ENCODE measurements at places on chromosomes 7 and 10.

DNA sequence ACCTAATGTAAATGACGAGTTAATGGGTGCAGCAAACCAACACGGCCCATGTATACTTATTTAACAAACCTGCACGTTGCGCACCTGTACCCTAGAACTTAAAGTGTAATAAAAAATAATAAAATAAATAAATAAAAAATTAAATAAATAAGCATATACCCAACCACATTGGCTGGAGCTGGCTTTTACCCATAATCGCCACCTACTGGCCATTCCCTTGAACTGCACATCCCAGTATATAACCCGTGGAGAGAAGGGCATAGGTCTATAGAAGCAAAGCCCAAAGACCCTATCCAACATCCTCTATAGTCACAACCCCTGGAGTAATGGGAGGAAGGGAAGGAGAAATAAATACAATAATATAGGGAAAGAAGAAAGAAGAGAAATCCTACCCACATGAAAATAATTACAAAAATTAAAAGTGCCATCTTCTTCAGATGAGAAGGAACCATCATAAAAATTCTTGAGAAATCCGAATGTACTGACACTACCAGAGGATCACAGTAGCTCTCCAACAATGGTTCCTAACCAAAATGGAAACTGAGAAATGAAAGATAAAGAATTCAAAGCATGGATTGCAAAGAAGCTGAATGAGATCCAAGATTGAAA, 65.6 kb downstream of the TWIST1 start:
- DNase-seq = peak; percentile 3

- no peak for DNase-seq
These were observed 195.3 kb downstream of the ZNF438 start for GRCh38 chr10:30836406-30836805.

DNA sequence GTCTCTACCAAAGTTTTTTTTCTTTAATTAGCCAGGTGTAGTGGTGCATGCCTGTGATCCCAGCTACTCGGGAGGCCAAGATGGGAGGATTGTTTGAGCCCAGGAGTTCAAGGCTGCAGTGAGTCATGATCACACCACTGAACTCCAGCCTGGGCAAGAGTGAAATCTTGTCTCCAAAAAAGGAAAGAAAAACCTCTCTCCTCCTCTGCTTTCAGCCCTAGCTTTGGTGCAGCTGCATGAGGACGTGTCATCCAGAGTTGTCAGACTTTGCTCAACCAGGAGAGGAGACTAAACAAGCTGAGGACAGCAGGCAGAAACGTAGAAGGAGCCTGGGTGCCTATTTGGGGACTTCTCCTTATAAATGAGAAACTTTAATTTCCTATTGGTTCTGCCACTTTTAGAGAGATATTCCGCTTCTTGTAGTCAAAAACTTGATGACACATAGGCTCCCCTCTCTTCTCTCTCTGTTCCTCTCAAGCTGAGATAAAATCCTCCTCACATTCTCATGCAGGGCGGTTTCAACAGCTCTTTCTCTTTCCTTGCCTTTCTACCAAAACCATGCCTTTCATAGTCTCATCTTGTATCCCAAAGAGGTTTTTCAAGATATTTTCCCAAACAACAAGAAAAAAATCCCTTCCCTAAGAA, 205.4 kb downstream of the ARHGAP12 start:
- DNase-seq = no peak

DNA sequence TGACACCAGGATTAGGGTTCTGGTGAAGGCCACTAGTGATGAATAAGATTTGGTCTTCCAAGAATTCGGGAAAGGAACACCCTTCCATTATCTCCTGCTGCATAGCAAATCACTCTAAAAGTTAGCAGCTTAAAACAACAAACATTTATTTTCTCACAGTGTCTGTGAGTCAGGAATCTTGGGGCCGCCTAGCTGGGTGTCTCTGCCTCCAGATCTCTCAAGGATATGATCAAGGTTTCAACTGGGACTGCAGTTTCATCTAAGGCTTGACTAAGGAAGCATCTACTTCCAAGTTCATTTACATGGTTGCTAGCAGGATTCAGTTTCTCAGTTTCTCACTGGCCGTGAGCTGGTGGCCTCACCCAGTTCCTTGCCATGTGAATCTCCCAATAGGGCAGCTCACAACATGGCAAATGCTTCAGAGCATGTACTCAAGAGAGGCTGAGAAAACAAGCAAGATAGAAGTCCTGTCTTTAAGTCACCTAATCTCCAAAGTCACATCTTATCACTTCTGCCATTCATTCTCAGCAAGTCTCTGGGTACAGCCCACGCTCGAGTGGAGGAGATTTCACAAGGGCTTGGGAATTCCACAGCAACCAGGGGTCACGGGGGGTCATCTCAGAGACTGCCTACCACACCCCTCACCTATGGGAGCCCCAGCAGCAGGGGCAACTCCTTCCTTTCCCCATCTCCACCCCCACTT, 26.8 kb downstream of the TLX1 start:
- DNase-seq = no peak

DNA sequence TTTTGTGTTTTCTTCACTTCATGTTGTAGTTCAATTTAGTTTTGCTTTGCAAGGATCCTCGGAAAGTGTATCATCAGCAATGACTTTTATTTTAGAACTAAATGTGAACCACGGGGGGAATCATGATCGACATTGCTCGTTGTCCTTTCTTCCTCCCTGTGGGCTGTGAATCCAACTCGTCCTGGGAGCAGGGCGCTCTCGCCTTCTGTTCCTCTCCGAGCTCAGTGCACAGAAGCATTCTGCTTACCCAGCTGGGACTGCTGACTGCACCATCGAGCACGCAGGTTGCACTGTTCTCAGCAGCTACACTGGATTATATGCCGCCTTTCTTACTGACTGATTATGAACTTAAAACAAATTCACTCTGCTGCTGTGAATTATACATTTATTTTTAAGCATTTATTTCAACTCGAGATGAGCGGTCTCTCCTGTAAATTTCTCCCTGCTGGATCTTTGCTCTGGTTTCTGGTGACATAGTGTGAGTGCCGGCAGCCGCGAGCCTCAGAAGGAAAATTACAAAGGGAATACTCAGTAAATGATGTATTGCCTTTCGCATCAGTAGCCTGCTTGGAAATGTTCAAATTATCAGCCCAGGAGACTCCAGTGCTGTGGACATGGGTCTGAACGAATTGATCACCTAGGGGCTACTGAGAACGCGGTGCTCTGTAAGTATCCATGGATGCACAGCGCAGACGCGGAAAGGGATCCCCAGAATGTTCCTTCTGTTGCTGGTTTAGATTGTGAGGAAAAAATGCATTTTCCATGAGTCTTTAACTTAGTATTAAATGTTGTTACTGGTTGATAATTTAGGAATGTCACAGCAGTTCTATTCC, 92.6 kb downstream of the PTPRE start:
- DNase-seq = peak; percentile 52

DNA sequence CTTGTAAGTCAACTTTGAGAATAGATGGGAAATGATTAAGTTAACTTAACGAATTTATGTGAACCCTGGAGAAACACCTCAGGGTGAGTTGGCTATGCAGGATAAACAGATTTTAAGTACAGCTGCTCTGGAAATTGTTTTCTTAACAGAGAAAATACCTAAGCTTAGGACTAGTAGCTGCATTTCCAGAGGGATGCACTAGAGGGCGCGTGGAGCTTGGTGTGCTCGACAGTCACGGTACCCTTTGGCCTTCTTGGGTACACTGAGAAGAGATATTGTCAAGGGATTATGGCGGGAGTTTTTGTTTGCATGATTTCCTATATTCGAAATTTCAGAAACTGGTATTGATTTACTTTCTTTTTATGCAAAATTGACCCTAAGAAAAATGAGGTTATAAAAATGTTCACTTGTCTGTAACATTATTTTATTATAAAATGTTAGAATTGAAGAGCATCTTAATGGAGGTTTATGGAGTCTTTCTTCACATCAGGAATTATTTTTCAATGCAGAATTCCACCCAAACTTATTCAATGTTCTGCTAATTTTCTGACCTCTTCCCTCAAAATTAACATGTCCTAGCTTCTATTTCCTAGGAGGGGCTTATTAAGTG, 58.4 kb upstream of the MYO3A start:
- DNase-seq = peak; percentile 63

DNA sequence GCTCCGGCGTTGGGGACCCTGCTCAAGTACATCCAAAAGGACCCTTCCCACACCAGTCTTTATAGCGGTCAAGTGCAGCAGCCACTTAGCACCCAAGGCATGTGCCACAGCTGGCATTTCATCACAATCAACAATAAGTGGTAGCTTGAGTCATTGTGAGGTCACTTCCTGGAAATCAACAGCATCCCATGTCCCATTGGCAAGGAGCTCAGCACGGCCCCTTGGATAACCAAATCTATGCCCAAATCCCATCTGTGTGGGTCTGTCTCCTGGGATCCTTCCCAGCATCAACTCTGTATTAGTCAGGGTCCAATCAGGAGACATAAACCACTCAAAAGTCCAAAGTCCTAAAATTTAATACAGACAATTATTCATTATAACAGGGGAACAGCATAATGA, 27.1 kb downstream of the MDH2 start:
- DNase-seq = no peak

DNA sequence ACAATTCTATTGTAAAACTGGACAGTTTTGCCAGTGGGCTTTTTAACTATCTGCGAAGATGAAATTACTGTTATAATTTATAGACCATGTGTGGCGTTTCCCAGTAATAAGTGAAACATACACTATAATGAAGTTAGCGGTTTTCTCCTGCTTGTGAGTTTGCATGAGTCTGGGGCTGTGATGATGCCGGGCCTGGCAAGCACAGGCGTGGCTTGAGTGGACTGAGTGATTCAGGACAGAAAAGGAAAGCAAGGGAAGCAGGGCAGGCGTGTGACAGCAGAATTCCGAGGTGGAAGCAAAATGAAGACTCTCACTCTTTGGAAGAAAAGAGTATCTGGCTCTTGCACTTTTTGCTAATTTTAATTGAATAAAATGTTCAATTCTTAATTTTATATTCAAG, 90.5 kb downstream of the CUL1 start:
- no peak for DNase-seq

DNA sequence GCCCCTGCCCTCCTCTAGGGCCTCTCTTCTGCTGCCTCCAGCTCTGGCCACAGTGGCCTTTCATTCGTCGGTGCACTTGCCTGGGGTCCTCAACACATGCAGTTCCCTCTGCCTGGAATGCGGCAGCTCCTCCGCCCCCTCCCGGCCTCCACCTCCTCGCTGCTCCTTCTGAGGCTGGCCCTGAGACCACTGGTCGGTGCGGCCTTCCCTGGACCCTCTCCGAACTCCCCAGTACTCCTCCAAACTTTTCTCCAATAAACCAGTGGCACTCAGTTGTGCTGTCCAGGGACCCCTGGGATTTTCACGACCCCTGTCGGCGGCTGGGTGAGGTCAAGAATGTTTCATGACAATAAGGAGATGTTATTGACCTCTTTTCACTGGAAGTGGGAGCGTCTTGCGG, 53.5 kb downstream of the BMS1 start:
- no peak for DNase-seq

DNA sequence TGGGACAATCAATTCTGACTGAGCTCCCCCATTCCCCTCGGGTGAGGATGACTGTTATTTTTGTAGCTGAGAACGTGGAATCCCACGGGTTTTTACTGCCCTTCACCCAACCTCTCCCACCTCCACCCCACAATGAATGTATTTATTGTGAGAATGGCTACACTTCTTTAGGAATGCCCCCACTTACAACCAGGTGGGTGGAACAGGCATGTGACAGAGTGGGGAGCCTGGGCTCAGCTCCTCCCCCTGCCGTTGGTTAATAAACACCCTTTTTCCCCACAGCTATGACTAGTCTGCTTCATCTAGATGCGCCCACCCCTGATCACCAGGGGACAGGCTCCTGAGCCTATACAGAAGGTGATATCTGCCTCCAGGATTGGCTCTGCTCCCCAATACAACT, 2.0 kb downstream of the MRPL43 start:
- no peak for DNase-seq

- DNase-seq = no peak
These were observed 2.0 kb downstream of the NFKB2 start for GRCh38 chr10:102397222-102398171.

- DNase-seq = no peak
These were observed 1356.8 kb downstream of the XPNPEP1 start for GRCh38 chr10:108566316-108567107.

GRCh38 chr10:79277579-79278269, 69.5 kb upstream of the PPIF start:
- DNase-seq = peak; percentile 94

DNA sequence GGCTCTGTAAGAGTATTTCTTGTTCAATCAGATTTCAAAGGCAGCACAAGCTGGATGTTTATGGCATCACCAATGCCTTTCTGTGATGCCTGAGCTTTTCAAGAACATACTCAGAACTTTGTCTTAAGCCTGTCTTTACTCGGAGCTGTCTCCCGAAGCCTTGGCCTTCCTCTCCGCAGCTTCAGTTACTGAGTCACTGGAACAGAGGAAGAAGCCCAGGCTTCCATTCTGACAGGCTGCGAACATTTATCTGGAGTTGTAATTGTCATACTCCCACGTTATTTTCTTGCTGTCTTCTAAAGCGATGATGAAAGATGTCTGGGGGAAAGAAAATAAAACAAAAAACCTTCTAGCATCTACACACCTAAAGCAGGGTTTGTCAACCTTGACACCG, 43.9 kb downstream of the GRK5 start:
- DNase-seq = no peak

- no peak for DNase-seq
These were observed at the start of gene SLC16A12 for GRCh38 chr10:89535171-89536012. Gene SLC16A12, minus strand, starts transcription at chr10:89535594. Its CDS starts 73,016 bp downstream, at chr10:89462578.

- DNase-seq = no peak
These were observed 50.3 kb upstream of the MACC1 start for GRCh38 chr7:20267482-20267881.

DNA sequence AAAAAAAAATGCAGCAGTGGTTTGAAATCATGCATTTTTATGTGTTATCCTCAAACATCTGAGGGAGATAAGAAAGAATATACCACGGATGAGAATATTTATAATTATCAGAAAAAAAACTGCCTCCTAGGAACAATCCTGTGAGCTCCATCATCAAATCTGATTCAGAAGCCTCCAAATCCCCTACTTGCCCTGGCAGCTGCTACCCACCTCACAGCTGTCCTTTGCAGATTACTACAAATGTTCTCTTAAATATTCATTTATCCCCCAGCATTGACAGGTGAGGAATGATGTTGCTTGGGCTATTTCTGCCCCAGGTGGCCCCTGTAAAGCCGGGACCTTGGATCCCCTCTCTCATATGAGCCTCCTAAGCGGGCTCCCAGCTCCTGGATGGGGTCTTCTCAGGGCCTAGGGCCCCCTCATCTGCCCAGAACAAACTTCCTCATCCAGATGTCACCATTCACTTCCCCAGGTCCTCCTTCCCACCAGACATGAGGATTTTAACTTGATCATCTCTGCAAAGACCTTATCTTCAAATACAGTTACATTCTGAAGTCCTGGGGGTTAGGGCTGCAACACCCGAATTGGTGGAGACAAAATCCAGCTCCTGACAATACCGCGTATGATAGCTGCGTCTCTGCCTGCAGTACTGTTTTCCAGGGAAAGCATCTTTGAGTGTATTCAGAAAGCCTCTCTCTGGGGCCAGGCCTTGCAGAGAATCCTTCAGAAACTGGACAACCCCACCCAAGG, 81.9 kb upstream of the INSIG1 start:
- DNase-seq = no peak
